ENCODE measurements at places on chromosomes 11 and 22. TPM values are rescaled to one million over a fixed set of nuclear protein-coding genes. Genes with fewer than 3 reads are reported as not detected.

The BACE1 gene
- 1.6 TPM for total RNA-seq

The KRTAP5-2 gene
- not detected for total RNA-seq

The COPB1 gene
- total RNA-seq, result 115 TPM

The PGA4 gene
- not detected for total RNA-seq

The CSF2RB gene
- 0.04 TPM for total RNA-seq

The VSTM5 gene
- not detected for total RNA-seq

The ARHGAP42 gene
- 0.44 TPM for total RNA-seq

The NCR3LG1 gene
- total RNA-seq, result 6.5 TPM

The OR52A1 gene
- not detected for total RNA-seq

The TRPC6 gene
- total RNA-seq, result not detected

The PHOX2A gene
- total RNA-seq, result not detected

The OR8A1 gene
- total RNA-seq, result not detected

The APOL1 gene
- 33.0 TPM for total RNA-seq

The MFRP gene
- total RNA-seq, result not detected

The A4GALT gene
- not detected for total RNA-seq

The SCN3B gene
- not detected for total RNA-seq

The FTH1 gene
- 543 TPM for total RNA-seq

The LRRC4C gene
- total RNA-seq, result not detected

The KRTAP5-11 gene
- not detected for total RNA-seq

The POGLUT3 gene
- total RNA-seq, result 17.2 TPM

The NTM gene
- not detected for total RNA-seq

The UPK3A gene
- total RNA-seq, result not detected

The SIAE gene
- total RNA-seq, result 4.8 TPM

The HOATZ gene
- total RNA-seq, result not detected

The MUC5AC gene
- not detected for total RNA-seq

The DNAJB7 gene
- total RNA-seq, result not detected

The TMEM45B gene
- total RNA-seq, result 0.59 TPM

The HORMAD2 gene
- total RNA-seq, result not detected

The NLRP10 gene
- not detected for total RNA-seq

The C22orf31 gene
- total RNA-seq, result not detected

The TEX54 gene
- 1.4 TPM for total RNA-seq

The MYO18B gene
- total RNA-seq, result 0.57 TPM

The ZFTA gene
- total RNA-seq, result 6.2 TPM

The RIMBP3B gene
- 0.42 TPM for total RNA-seq

The CD81 gene
- 198 TPM for total RNA-seq

The NXPE4 gene
- total RNA-seq, result not detected

The LIF gene
- 128 TPM for total RNA-seq

The CCDC87 gene
- 0.21 TPM for total RNA-seq

The MMP13 gene
- total RNA-seq, result not detected

The MMP27 gene
- total RNA-seq, result not detected

The IL17REL gene
- not detected for total RNA-seq

The HINFP gene
- total RNA-seq, result 27.5 TPM

The SFI1 gene
- total RNA-seq, result 143 TPM

The SCGB1A1 gene
- not detected for total RNA-seq

The GNAZ gene
- 1.2 TPM for total RNA-seq
